Stimulated activated CD4-positive, alpha-beta T cell treated with anti-CD3 and anti-CD28 coated beads, Interleukin-4, amount 100 ng/mL, for 24 hours (primary cell): ENCODE measurements at places on chromosomes 12 and 14.

- no peak for DNase-seq
Measured at GRCh38 chr14:79299162-79299561, 912.1 kb downstream of the DIO2 start.

DNA sequence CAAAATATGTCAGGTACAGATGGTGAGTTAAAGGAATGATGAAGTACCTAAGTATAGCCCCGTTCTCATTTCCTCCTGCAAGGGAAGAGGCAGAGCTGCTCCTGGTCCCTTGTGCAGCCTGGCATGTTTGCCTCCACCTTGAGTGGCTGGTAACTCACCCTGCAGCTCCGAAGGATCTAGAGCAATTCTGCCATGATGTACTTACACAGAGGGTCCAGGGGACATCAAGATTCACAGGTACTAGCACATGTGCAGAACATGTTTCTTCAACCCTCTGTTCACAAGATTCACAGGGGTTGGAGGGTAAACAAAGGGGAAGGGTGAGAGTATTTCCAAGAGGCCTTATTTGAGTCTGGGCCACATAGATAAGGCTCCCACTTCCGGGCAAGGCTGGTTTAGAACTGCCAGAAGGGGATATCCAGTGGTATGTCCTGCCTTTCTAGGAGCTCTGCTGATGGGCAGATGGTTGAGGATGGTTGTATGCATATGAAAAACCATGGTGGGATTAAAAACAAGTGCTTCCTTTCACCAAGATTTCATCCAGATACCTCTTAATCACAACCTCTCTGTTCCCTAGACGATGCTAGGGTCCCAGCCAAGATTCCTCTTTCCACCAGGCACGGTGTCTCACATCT, 7.7 kb downstream of the DCTN2 start:
- DNase-seq = no peak

GRCh38 chr14:92735344-92735743, 13.1 kb downstream of the LGMN start:
- DNase-seq = no peak

DNA sequence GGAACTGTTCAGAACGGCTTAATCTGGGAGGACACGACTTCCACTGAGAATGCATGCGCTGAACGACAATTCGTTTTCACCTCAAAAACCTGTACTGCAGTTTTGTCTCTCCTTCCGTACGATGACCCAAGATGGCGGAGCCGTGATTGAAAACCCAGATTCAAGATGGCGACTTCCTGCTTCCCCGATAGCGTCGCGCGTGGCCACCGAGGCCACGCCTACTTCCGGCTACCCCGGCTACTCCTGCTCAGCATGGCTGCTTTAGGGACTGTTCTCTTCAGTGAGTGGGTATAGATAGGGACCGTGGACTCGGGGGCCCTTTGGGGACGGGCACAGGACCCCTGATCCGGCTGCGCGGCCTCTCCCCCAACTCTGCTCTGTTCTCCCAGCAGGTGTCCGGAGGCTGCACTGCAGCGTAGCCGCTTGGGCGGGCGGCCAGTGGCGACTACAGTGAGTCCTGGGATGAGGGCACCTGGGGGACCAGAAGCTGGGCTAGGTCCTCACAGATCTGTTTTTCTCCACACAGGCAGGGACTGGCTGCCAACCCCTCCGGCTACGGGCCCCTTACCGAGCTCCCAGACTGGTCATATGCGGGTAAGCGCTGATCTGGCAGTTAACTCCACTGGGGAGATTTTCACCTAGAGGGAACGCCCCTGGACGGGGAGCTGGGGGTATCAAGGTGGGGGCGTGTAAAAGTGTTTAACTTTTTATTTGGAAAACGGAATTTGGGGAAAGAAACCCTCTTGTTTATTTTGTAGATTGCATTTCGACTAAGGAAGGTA, at the start of gene MRPL52:
Gene MRPL52, plus strand, starts transcription at position 227 of the 782 bp plus-strand sequence. Its CDS starts 26 bp downstream, at position 253.
- peak; percentile 92 for DNase-seq

GRCh38 chr14:69242311-69243224, 17.4 kb upstream of the GALNT16 start:
- DNase-seq = peak; percentile 63

DNA sequence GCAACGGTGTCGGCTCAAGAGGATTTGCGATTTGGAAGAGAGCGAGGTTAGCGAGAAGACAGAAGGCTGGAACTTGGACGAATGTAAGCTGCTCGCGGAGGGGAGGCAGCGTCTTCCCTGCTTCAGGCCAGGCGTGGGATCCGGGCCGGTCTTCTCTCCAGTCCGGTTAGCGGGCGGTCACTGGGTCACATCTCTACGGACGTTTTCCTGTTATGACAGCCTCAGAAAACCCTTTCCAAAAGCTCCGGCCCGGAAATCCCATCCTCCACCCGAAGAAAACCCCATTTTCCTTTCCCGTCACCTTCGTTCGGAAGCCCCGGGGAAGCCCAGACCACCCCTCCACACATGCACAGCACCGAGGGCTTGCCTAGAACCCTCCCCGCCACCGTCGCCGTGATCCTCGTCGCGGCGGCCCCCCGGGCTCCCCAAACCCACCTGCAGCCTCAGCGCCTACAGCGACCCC, 268 bp downstream of the NDUFB1 start:
- DNase-seq = no peak

GRCh38 chr14:93049867-93050331, 65.8 kb downstream of the ITPK1 start:
- DNase-seq = no peak

- no peak for DNase-seq
Measured at GRCh38 chr14:101888182-101888581, 76.2 kb upstream of the DYNC1H1 start.

GRCh38 chr12:47602325-47602724, 103.5 kb downstream of the RPAP3 start:
- DNase-seq = no peak

DNA sequence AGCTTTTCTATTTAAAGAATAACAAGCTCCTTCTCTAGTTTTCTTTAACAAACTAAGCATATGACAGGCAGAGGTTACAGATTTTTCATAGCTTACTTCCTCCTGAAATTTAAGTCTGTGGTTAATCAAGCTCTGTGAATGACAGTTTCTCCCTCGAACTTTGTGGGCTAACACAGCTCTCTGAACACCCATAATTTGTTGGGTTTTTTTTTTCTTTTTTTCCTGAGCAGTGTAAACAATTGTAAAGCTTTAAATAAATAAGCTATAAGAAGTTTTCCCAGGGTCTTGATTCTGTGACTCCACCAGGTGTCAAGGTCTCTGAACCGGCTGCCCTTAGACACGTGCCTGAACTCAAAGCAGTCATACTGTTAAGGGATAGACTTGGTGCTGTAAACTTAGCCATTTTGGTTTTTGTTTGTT, 128.1 kb upstream of the AMIGO2 start:
- DNase-seq = no peak

DNA sequence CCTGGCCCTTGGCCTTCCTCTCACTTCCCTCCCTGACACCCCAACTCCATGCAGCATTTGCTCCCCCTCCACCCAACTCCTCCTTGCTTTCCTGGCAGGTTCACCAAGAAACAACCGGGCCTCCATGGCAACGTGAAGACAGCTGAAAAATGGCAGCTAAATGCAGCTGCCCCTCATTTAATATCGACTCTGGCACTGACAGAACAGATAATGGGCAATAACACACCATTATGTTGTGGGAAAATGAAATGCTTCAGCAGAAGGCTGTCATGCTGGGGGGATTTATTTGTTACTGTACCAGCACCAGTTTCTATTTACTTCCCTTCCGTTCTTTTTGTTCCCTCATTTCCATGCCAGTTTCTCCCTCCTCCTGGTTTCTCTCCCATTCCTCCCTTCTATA, 440.8 kb downstream of the NRXN3 start:
- no peak for DNase-seq

- DNase-seq = no peak
Measured at GRCh38 chr12:48990552-48990951, 8.6 kb downstream of the DDN start.

- DNase-seq = no peak
Measured at GRCh38 chr14:50846226-50846880, 15.4 kb upstream of the NIN start.

DNA sequence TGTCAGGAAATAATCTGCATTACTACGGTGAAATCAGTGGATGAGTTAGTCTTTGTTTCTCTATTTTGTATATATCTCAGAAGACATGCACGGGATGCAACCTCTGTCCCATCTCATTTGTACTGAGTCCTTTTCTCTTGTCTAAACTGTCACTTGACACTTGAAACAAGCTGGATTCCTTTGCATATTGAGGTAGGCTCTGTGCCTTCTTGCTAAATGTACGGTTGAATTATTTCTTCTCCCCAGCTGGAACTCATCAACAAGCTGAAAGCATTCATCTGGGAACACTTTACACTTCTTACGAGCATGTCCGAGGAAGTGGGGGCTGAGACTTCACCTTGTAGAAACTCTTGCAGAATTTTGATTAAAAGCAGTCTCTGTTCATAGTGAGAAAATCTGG, 119.5 kb downstream of the VEZT start:
- DNase-seq = no peak

GRCh38 chr12:71312768-71313403, 126.7 kb upstream of the LGR5 start:
- no peak for DNase-seq

DNA sequence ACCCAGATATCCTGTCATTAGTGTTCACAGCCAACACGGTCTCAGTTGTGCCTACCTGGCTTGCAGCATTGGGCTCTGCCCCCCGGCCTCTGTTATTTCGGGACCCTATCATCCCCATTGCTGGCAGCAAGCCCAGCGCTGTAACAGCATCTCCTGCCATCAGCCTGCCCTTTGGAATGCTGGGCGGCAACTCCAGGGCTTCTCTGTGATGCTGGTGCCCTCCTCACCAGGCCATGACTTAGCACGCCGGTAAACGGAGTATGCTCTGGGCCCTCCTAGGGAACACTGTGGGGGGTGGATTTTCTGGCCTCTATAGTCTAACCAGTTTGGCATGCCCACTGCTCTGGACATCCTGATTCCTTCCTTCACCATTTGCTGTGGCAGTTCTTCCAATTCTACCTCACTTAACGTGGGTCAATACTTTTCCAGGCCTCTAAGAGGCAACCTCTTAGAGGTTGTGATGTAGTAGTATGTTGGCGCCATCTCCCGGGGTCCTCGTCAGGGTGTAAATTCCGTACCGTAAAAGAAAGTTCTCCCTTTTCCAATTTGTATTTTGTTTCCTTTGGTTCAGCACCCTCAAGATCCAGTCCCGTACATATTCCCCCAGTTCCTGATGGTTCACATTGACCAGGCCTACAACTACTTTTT, 80.0 kb downstream of the SINHCAF start:
- DNase-seq = no peak

DNA sequence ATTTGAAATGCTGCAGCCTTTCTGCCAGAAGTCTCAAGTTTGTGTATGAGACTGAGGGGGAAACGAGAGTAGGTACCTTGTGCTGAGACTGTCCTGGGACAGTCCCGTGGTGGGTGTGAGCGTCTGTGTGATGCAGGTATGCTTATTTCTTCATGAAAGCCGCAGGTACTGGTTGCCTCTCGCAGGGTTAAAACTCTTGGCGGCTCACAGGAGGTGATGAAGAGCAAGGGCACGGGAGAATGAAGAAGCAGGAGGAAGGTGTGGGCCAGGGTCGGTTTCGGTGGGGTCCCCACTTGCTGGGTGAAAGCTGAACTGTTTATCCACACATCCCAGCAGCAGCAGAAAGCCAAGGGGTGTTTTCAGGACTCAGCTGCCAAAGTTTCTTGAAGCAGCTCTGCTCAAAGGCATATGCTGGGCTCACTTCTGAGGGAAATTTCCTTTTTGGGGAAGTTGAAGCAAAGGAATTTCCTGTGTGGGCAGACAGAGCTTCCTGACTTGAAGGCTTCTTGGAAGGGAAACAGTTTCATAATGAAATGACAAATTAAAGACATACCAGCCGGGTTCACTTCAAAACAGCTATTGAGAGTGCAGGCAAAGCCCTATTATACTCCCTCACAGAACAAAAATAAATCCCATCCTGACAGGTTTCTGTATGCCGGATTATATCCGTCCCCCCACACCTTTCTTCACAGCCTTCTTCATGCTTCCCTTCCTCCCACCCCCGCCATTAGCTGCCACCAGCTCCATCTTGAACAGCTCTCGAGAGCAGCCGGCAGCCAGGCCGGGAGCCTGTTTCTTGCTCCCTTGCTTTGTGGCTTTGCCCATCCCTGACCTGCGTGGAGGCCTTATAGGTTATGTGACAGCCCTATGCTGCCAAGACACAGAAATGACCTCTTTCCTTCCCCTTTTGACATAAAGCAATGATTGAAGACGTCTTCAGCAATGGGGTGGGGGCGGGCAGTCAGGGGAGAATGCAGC, 116.6 kb downstream of the ETV6 start:
- DNase-seq = peak; percentile 83

DNA sequence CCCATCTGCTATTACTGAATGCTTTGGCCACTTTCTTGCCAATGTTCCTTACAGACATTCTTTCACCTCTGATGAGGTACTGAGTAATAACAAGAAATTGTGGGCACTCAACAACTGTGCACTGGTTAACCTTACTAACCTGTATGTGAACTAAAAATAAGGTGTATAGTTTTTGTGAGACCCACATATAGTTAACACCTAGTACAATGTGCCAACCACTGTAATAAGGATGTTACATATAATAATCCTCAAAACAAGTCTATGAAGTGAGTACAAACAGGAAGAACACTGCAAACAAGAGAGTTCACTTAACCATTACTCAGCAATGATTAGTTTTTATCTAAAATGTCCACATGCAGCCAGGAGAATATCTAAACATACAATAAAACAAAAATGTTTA, 4.5 kb downstream of the DDHD1 start:
- no peak for DNase-seq

GRCh38 chr12:532908-533565, 73.3 kb downstream of the B4GALNT3 start:
- DNase-seq = no peak

- DNase-seq = no peak
Measured at GRCh38 chr12:93139028-93139665, 210.1 kb upstream of the EEA1 start.

DNA sequence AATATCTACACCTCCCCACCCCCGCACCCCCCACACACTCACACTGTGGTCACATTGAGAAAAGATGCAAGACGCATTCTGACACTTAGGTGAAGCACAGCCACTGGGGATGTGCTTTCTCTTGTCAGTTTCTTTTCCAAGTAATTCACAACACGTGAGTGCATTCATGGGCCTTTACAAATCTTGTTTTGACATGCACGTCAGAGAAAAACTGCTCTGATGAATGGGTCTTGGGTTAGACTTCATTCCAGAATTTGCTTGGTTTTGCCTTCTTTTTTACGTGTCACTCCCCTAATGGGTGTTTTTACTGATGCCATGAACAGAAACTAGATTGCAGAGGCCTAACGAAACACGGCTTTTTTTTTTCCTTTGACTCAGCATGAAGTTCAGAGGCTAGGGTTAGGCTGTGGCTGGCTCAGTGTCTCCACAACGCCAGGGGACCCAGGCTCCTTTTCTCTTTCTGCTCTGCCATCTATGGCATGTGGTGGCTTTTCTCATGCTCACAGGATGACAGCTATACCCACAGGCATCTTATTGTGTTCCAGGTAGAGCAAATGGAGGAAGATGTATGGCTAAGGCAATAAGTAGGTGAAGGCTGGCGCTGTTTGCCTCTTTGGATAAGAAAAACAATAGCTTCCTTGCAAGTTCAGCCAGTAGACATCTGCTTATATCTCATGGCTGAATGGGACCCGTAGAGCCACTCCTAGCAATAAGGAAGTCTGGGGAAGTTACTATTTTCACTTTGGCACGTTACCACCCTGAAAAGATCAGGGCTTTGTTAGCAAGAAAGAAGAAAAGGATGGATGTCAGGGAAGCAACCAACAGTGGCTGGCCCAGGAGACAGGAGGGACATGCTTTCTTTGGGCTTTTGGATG, 253.3 kb downstream of the SLC15A4 start:
- DNase-seq = no peak
